Activated T-cell treated with anti-CD3 and anti-CD28 coated beads, Interleukin-2, amount 50 U/mL, for 48 hours (primary cell): ENCODE measurements at places on chromosomes 4 and X.
A peak's percentile ranks its signal among the peaks of the same experiment; 100 is the strongest.

DNA sequence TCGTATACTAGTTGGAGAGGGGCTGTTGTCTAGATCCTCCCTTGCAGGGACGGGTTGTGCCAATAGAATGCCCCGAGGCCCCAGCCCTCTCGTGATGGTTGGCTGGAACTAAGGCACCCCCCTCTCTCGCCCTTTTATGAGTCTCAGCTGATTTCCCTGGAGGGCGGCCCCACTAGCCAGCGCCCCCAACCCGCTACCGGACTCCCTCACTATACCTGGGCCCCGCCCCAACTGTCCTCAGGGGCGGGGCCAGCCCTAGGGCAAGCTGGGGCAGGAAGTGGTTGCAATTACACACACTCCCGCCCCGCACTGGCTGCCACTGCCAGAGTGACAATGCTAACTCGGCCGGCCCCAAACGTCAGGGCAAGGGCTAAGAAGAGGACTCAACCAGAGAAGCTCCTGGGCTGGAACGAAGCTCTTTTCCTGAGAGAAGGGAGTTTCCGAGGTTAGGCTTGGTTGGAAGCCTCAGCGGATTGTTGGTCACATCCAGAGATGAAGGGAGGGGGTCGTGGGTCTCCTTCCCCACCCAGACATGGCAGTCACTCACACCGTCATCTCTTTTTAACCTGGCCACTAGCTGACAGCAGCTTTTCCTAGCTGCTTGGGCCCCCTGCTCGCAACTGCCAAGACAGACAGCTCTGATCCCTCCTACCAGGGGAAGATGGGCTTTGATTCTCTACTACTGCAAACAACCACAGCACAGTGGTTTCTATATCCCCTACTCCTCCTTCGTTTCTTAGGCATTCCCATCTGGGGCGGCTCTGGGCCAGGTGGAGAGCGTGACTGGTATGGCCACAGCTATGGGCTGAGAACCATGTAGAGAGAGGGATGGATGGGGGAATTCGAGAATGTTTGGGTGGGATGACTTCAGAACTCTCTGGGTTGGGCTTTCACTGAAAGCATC lies 21.0 kb upstream of the BCORL1 start:
- DNase-seq = peak; percentile 80

DNA sequence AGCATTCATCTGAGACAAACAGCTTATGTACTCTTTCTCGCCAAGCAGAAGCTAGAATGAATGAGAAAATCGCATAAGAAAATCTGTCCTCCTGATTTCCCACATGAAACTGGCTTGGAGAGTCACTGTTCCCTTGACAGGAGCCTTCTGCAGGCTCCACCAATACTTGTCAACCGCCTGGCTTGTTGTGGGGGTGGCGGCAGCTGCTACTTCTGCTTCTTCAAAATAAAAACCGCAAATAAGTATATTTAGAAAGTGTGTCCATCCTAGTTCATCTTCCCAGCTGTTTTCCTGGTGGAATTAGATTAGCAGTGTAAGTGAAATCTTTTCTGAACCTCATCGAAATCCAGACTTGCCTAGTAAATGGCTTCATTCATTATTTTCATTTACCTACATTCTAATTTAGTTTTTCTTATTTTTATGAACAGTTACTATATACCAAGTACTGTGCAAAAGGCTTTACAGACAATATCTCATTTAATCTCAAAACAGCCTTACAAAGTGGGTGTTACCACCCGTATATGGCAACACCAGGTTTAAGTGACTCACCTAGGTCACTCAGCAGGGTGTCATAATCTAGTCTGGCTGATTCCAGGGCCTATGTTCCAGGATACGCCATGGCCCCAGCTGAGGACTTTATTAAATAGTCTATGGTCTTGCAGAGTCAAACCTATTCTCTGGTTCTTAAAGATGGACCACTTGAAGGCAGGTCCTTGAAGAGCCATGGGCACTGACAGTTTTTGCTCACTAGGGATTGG lies 104.6 kb upstream of the IGFBP7 start:
- DNase-seq = no peak

DNA sequence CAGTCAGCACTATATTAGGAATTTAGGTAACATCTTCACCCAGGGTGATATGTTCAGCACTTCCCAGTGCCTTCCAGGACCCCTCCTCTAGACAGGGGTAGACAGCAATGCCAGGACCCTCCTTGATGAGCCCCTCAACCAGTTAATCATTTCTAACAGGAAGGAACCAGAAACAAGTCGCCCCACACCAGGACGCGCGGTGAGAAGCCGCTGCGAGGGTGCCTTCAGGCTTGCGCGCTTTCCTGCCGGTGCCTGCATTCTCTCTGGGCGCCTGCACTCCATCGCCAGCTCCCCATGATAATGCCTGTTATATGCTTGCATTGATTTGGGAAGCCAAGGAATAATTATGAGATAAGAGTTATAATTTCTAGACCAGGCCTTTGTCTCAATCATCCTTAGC lies 116.0 kb downstream of the ENPP6 start:
- DNase-seq = no peak

- DNase-seq = no peak
Measured at GRCh38 chrX:31591355-31591754, 519.5 kb upstream of the FTHL17 start.

DNA sequence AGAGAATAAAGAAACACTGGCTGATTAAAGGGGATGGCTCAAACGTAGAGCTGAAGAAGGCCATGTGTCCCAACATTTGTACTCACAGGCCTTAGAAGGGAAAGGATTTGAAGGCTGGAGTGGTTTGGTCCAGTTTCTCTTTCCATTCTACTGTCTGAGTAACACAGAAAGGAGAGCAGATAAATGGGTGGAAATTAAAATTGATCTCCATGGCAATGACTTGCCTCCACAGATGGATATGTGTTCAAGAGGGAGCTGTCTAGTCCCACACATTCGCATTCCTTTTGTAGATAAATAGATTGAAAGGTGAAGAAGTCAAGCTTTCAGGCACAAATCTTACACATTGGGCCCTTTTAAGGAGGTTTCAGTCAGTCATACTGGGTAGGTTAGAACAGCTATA lies 74.6 kb downstream of the DOCK11 start:
- DNase-seq = no peak

DNA sequence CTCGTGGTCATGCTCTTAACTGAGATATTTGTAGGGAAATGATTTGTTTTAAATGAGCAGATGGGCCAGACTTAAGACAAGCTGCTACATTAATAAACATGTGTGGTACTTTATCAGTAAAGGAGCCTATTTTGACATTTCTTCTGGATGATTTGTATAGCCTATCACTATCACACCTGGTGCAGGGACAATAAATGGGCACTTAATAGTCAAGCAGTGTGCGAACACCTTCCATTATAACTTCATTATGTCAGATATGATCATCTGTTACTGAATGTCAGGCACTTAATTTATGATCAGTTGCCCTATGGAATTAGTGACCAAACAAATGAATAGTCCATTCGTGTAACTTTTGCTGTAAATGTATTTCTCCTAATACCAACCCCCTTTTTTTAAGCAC lies 628.8 kb downstream of the ADGRL3 start:
- no peak for DNase-seq

DNA sequence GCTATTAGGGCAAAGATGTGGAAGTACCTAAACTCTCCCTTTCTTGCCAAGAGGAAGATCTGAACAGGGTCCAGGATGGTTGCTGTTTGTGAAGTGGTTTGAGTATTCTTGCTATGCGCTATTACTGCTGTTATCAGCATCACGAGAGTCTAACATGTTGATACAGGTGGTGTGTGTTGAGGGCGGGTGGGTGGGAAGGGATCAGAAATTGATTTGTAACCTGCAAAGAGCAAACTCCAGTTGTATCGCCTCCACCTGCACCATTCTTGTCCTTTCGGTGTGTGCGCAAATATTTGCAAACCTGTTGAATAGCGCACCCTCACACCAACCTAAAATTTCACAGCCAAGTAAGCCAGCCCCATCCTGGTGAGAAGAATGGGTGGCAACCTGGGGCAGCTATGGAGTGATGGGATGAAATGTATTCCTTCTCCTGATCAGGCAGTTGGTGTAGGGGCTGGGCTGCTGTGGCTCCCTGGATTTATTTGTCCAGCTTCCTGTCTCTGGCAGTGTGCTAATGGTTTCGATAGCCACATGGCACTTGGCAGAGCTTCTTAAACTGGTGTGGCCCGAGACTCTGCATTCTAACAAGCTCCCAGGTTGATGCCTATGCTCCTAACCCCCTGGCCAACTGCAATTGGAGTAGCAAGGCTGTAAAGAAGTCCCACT lies 102.6 kb upstream of the SCML1 start:
- DNase-seq = no peak

GRCh38 chr4:35164063-35164462 lies 1080.3 kb downstream of the ARAP2 start:
- DNase-seq = no peak

GRCh38 chr4:143127621-143128020 lies 57.1 kb upstream of the USP38 start:
- DNase-seq = no peak

GRCh38 chr4:962231-963208 lies 10.8 kb downstream of the DGKQ start:
- DNase-seq = no peak

- no peak for DNase-seq
Measured at GRCh38 chr4:142480244-142480643, 365.9 kb downstream of the INPP4B start.
